ENCODE measurements at places on chromosomes 3 and 15.

GRCh38 chr3:39644176-39644575, 165.2 kb upstream of the MYRIP start:
- no peak for ATAC-seq

GRCh38 chr3:43699864-43700263, 9.1 kb downstream of the ABHD5 start:
- ATAC-seq, result peak; percentile 50

DNA sequence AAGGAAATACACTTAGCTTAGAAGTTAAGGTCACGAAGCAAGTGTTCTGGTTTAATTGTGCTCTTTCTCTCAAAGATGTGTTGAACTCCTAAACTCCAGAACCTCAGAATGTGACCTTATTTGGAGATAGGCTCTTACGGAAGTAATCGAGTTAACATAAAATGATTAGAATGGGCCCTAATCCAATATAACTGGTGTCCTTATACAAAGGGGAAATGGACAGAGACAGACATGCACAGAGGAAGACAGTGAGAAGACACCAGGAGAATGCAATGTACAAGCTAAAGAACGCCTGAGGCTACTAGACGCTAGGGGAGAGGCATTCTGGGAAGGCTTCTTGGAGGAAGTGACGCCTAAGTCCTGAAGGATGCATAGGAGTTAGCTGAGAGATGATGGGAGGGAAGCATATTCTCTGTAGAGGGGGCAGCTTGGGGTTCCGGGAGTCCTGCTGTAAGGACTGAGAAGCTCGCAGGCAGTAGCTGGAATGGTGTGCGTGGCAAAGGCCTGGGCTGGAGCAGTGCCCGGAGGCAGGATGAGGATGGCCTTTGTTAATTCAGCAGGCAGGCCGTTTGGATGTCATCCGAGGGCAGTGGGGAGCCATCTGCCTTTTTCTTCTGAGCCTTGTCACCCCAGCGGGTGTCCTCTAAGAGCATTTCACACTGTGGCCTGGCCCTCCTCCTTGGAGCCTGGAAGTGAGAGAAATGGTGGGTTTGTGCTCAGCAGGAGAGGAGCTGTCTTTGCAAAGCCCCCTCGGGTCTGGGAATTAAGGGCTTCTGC, 513.4 kb downstream of the SHQ1 start:
- no peak for ATAC-seq

DNA sequence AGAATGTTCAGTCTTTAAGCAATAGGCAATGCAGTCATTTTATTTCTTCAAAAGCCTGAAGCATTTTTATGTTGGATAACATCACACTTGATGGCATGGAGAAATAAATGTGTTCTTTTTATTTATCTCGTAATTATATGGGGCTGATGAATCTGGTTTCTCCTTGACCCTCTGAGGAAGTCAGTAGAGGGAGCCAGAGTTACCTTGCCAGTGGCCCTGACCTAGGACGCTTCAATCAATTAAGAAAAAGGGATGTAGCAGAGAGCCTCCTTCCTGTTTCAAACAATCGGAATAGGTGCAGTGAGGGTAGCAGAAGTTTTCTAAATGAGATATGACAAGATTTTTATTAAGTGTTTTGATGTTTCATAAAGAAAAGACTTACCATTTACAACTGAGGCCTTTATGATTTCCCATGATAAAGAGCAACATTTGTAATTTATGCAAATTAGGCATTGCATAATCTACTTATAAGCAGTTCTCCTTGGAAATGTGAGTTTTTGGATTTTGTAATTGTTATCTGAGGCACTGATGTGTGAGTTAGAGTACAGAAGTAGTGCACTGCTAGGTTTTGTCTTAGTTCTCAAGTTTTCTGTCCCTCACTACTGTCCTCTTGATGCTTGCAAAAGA, 129.1 kb downstream of the RAP2B start:
- peak; percentile 61 for ATAC-seq

DNA sequence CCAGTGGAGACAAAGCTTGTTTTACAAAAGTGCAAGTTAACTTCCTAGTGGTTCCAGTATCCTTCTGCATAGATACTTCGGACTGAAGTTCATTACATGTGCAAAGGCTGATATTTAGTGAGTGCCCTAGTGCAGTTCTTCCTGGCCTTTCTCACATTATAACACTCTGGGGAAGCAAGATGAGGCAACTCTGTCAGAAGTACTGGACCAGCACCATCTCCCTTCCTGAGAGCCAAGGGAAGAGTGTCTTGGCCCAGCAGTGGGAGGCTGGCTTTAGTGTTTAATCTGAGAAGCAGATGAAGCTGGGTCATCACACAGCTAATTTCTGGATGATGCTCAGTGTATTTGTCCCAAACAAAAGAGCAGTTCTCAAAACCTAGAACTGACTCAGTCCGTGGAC, 397.7 kb downstream of the CACNA2D3 start:
- ATAC-seq, result no peak

DNA sequence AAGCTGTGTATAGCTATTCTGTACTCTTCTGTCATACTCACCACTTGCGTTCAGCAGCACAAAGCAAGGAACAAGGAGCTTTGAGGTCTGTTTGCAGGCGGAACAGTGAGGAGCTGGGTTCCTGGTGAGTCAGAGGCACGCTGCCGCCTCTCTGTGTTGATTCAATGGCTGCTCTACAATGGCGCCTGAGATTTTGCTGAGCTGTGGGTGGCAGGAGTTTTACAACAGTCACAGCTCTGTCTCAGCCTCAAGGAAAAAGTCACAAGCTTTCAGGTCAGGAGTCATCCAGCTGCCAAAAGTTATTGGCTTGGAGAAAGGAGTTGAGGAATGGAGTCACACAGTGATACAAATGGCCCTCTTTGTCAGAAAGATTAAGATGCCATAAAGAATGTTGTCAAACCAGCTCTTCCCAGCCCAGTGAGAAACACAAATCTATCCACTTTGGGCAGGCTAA, 98.1 kb downstream of the SSR3 start:
- no peak for ATAC-seq

GRCh38 chr3:4505688-4506558, 12.8 kb downstream of the ITPR1 start:
- no peak for ATAC-seq

- no peak for ATAC-seq
Measured at GRCh38 chr15:86481720-86482119, 402.0 kb downstream of the AGBL1 start.

DNA sequence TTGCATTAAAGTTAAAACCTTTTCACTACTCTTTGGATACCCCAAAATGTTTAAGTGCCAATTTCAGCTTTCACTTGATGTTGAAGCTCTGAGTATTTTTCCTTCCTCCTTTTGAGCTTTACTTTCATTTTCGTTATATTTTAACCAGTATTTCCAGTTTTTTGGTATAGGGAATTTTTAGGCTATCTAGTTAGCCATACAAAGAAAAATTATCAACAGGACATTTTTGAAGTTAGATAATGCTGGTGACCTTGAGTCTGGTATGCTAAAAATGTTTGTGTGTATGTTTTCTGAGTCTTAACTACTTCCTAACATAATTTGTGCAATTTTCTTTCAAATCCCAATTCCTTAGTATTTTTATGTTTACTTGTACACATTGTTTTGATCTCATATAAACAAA, 284.8 kb downstream of the OTOL1 start:
- no peak for ATAC-seq

GRCh38 chr15:27928386-27928785, 170.7 kb downstream of the OCA2 start:
- ATAC-seq, result no peak

DNA sequence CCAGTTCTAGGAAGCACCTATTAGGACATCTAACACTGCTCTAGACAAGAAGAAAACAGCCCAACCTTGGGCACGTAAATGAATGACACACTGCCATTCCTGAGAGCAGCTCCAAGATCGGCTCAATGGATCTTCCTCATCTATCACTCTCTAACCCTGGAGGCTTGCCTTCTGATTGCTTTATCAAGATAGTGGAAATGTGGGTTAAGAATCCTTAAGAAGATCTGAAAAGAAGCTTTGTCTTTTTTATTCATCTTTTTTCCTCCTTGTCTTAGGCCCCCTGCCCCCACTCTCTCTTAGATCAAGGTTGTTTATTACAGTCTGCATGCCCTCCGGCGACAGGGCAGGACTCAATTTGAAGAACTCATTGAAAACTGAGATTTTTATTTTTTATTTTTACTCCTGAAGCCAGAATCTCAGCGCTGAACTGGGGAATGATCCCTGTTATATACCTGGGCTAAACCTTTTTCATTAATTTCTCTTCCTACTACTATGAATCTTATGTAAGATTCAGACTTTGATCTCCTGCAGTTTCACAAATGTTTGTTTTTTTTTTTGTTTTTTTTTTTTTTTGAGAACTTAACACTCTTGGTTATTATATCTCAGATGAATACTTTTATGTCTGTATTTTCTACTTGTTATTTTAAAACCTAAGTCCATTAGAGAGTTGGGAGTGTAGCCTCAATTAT, 219.5 kb downstream of the SV2B start:
- ATAC-seq, result no peak

DNA sequence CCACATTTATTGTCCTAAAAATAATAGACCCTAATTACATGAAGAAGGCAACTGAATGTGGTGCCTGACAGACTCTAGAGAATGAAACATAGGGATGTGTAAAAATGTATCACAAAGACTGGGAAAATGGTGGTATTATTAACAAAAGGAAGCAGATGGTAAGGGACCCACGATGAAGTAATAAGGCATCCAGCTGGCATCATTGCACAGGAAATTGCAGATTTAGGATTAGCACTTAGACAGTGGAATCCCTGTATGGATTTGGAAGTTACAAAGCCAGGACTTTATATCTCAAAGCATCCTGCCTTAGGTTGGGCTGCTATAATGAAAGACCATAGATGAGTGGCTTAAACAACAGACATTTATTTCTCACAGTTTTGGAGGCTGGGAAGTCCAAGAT, 104.3 kb downstream of the PPM1L start:
- no peak for ATAC-seq

- no peak for ATAC-seq
Measured at GRCh38 chr3:126646674-126647073, 8.2 kb downstream of the TXNRD3 start.

- ATAC-seq, result peak; percentile 67
Measured at GRCh38 chr3:88203642-88204055, 53.9 kb downstream of the C3orf38 start.

DNA sequence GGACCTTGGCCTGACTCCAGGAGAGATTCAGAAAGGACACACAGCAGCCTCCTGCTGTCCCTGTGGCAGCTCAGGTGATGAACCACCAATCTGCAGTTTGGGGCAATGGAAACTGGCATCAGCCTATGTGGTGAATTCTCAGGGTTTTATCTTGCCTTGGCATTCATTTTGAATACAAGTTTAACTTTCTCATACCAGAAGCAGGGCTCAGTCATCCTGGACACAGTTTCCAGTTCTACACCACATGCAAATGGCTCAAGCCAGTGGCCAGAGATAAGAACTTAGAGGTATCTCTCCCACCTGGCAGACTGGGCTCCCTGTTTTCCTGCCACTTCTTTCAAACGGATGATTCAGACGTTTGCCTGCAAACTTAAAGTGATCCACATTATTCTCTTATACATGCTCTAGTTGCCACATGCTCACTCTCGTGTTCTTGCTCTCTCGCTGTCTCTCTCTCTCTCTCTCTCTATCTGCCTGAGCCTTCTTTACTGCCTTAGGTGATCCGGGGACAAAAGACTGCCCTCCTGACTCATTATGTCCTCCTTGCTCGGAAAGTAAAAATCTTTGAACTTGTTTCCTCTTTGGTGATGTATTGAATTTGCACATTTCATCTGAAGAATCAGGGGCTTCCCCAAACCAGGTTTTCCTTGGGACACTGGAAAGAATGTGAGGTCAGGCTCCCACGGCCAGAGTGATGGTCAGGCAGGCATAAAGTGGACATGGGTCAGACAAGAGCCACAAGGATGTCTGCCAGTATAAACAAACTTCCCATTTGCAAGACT, 99.6 kb upstream of the STT3B start:
- ATAC-seq, result no peak

DNA sequence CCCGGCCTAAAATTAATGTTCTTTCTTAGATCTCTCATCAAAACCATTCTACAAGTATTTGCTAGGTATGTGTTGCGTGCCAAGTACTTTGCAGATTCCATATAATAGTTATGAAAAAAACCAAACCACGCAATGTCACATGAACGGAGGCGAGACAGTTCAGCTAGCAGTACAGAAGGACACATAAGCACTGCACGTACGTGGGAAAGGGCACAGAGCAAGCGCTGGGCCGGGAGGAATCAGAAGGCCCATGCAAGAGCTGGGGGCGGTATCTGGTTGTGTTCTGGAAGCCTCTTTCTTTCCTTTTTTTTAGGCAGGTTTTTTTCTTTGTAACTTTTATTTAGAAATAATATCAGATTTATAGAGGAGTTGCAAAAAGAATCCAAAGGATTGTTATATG, 11.3 kb downstream of the PDIA5 start:
- no peak for ATAC-seq

DNA sequence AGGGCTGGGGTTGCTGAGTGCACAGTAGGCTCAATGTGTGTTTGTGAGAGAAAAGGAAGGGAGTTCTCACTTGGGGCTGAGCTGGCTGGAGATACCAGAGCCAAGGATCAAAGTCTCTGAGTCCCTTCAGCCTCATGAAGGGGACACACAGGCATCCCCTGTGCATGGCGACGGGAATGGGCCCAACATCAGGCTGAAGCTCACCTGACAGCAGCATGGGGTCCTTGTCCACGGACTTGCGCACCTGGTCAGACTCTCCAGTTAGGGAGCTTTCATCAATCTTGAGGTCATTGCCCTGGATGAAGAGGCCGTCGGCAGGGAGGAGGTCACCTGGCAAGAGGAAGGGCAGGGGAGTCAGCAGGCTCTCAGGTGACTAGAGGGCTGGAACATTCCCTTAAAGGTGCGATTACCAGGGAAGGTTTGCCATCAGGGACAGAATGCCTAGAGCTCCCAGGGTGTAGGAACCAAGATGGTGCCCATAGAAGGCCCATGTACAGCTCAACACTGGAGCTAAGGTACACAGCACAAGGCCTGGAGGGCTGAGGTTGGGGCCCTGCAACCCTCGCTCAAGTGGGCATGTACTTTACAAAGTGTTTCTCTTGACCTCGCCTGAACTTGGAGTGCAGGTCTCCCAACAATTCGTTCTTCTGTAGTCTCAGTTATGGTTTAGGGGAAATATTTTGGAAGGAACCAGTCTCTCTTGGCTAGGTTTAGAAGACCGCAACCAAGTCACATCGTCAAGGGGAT, 80.0 kb upstream of the SEC13 start:
- no peak for ATAC-seq

DNA sequence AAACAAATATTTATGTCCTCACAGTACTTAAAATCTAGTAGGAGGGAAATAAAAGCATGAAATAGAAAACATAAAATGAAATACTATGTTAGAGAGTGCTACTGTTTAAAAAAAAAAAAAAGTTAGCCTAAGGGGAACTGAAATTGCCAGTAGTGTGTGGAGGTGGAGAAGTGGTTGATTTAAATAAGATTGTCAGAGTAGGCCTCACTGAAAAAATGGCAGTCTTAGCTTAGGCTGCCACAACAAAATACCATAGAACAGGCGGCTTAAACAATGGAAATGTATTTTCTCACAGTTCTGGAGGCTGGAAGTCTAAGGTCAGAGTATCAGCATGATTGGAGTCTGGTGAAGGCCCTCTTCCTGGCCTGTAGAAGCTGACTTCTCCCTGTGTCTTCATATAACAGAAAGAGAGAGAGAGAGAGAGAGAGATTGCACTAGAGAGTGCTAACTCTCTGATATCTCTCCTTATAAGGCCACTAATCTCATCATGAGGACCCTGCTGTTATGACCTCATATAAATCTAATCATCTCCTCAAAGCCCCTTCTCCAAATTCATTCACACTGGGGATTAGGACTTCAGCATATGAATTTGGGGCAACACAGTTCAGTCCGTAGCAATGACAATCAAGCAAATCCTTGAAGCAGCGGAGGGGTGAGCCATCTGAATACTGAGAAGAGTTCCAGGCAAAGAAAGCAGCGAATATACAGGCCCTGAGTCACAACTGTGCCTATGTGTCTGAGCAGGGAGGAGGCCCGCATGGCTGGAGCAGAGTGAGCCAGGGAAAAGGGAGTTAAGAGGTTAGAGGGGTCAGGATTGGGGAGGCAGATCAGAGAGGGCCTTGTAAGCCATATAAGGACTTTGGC, 23.6 kb upstream of the LRRC34 start:
- ATAC-seq, result peak; percentile 96
